ENCODE measurements at places on chromosomes 13 and 19.
A peak's percentile ranks its signal among the peaks of the same experiment; 100 is the strongest.

GRCh38 chr13:76715621-76716020 is 170.6 kb downstream of the KCTD12 start:
- DNase-seq = no peak

DNA sequence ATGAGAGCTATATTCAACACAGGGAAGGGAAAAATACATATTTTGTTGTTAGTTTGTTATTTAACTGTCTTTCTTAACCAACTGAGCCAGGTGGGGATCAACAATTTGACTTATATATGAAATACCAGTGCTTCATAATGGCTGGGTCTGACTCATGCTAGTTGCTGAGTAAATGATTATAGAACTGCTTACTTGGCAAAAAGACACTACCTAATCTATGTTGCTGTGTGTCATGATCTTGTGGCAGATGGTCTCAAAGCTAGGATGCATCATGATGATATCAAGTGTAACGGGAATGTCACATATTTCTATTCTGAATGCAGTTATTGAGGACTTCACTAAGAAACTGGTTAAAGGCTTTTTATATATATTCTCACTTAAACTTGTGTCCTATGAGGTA is 727.4 kb upstream of the SLITRK1 start:
- peak; percentile 70 for DNase-seq

- no peak for DNase-seq
These were observed 9.0 kb upstream of the TOMM40 start for GRCh38 chr19:44882063-44882462.

DNA sequence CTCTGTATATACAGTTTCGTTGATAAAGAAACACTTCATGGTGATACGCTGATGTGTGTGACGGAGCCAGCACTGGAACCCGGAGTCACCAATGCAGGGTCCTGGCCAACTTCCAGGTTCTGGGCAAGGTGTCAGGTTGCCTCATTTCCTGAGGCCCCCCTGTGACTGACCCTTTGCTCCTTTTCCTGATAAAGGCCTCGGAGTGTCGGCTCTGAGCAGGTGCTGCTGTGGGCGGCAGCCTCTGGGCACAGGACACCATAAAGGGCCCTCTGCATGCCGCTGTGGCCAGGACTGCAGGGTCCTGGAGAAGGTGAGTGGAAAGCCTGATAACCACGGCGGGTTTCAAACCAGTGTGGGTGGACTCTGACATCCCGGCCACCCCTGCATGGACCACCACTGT is 17.3 kb upstream of the MYDGF start:
- DNase-seq = no peak

DNA sequence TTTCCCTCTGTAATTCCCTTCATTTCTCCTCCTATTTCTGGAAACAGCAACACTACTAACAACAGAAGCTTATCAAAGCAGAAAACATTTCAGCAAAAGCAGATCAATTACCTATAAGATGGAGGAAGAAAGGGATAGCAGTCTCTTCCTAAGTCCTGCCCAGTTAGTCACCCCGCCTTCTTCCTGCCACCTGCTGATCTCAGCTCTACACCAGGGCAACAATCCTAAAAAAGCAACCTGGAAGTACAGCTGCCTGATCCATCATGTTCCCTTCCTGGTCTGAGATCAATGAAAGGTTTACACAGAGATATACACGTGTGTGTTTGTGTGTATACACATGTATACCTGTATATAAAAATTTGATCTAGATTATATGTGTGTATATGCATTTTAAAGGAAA is 59.4 kb downstream of the TSC22D1 start:
- no peak for DNase-seq

DNA sequence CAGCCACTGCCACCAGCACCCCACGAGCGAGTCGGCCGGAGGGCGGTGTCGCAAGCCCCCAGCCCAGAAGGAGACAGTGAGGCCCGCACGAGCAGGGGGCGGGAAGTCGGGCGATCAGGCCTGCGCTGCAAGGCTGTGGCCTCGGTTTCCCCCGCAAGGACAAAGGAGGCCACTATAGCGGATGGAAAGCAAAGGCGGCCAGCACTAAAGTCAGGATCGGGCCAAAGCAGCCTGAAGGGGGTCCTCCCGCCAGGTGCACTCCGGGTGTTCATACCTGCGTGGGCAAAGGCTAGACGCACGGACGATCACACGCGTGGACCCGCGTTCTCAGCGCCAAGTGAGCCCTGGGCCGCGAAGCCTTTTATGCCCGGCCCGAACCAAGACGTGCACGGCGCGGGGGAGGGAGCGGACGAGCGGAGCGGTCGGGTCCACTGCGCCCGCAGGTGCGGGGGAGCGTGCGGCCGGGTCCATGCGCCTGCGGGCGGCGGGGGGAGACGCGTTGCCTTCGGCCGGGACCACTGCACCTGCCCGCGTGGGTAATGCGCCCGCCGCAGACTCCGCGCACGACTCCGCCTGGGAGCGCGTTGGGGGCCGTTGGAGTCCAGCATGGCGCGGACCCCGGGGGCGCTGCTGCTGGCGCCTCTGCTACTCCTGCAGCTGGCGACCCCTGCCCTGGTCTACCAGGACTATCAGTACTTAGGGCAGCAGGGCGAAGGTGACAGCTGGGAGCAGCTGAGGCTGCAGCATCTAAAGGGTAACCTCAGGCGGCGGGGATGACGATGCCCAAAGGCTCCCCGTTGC is at the start of the genes PRDX2 and THSD8:
PRDX2 (minus strand) TSS at position 335 of the 801 bp plus-strand sequence. CDS start 539 bp downstream, outside the sequence.
THSD8 (plus strand) TSS at position 604 of the 801 bp plus-strand sequence; CDS start at position 607, 3 bp downstream.
- peak; percentile 65 for DNase-seq

DNA sequence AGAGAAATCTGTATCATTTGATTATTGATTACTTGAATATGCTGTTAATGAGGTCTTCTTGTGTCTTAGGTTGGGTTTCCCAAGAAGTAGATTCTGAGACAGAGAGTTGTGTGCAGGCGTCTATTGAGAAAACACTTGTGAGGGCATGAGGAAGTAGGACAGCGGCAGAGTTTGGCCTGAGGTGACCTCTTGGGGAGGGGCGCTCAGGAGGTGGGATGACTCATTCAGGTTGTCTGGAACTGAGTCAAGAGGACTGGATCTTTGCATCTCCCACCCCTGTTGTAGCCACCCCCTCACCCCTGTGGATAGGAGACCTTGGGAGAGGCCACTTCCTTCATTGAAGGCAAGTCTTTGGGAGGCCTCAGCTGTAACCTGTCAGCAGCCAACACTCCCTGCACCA is 35.2 kb upstream of the WDFY2 start:
- no peak for DNase-seq
